ENCODE measurements at places on chromosomes 11 and 22.

- no peak for DNase-seq
Observed at GRCh38 chr11:44320289-44320973, 10.5 kb upstream of the ALX4 start.

GRCh38 chr11:97610854-97611253 lies 1221.0 kb downstream of the JRKL start:
- DNase-seq: no peak

- no peak for DNase-seq
Observed at GRCh38 chr11:133713406-133713805, 131.9 kb downstream of the SPATA19 start.

DNA sequence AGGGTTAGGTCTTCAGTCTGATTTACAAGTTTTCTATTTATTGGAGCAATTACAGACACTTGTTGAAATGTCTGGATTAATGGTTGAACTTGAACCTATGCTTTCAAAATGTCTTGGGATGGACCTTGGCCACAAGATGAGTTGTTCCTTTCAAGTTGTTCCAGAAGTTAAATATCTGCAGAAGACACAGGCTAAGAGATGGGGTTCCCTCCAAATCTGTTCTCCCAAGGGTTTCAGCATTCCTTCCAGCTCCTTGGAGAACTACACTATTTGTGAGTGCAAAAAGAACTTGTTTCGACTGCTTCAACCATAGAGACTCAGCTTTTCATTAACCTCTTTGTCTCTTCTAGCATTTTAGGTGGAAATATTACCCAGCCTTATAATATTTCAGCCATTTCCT lies 189.0 kb upstream of the BLID start:
- no peak for DNase-seq

DNA sequence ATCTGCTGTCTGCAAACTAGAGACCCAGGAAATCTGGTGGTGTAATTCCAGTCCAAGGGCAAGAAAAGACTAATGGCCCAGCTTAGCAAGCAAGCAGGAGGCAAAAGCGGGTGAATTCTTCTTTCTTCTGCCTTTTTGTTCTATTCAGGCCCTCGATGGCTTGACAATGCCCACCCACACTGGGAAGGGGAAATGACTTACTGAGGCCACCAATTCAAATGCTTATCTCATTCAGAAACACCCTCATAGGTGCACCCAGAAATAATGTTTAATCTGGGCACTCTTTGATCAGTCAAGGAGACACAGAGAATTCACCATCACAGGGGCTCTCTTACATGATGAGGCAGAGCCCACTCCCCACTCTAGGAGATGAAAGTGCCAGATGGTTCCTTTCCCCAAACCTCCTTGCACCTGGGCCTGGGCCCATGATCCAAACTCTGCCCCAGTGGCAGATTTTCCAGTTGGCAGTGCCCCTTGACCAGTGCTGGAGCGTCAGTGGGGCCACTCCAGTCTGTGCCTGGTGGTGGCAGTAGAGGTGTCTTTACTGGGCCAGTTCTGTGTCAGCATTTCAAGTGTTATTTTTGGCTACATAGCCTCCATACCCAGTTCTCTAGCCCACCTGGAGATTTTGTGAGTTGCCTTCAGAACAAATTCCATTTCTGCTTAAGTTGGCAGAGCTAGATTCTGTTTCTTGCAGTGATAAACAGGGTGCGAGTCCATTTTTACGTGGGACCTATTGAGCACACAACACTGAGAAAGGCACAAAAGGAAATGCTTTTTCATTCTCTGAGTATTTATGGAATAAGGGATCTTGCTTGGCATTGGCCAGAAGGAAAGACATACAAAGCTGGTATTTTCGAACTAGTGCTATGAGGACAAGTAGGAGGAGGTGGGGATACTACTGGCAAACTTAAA lies 7.5 kb downstream of the ELMOD1 start:
- DNase-seq: peak; percentile 34

GRCh38 chr11:91871791-91872190 lies 352.8 kb upstream of the FAT3 start:
- DNase-seq: no peak

DNA sequence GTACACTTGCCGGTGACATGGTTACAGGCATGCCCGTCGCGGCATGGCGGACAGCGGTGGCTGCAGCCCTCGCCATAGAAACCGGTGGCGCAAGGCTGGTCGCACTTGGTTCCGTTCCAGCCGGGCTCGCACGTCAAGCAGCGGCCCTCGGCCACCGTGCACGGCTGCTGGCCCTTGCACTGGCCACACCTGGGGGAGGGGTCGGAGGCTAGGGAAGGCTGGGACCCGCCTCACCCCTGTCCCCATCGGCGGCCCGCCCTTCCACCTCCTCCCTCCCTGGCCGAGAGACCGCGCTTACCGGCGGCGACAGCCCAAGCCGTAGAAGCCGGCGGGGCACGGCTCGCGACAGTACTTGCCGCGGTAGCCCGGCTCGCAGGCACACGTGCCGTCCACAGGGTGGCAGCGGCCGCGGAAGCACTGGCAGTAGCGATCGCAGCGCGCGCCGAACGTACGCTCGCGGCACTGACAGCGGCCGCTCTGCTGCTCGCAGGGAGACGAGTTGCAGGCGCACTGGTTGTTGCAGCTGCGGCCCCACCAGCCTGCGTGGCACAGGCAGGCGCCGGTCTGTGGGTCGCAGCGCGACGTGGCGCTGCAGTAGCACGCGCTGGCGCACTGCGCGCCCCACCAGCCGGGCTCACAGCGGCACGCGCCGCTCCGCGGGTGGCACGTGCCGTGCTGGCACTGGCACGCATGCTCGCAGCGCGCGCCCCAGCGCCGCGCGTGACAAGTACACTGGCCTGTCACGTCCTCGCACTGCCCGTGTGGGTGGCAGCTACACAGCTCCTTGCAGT lies 6.7 kb downstream of the SCARF2 start:
- peak; percentile 84 for DNase-seq

- no peak for DNase-seq
Observed at GRCh38 chr11:78207532-78208256, 19.0 kb downstream of the USP35 start.

DNA sequence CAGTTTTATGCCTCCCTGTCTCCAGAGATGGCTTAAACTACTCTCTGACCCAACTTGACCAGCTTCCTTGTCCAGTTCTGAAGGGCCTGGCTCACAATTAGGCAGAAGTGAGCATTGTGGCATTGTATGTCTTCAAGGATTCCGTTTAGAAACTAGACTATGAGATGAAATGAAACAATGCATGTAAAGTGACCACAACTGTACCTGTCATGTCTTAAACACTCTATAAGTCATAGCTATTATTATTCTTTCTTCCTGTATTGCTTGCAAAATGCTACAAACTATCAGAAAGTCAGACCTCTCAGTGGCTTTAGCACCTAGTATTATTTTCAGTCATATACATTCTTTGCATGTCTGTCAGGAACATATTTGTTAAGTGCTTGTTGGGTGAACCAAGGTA lies 127.9 kb upstream of the MTMR2 start:
- DNase-seq: no peak

GRCh38 chr22:21837248-21837979 lies 30.0 kb downstream of the MAPK1 start:
- no peak for DNase-seq

GRCh38 chr22:48004936-48005335 lies 1242.5 kb downstream of the TBC1D22A start:
- DNase-seq: no peak

DNA sequence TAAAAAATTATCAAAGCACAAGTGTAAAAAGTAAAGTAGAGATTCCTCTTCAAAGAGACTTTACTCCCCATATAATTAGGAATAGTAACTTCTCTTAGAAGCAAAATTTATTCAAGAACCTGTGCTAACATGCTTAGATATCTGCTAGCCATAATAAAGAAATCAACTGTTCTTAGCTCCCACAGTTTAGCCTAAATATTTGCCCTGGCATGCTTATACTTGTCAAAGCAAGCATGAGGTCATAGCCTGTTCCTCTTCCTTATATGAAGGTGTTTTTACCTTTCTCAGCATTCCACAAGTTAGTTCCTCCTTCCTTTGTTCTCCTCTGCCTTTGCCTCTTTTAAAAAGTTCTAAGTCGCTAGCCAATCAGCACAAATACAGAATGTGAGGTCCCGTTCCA lies 30.3 kb downstream of the RIC3 start:
- DNase-seq: no peak

GRCh38 chr11:69301455-69302401 lies 7.8 kb downstream of the MYEOV start:
- peak; percentile 82 for DNase-seq

DNA sequence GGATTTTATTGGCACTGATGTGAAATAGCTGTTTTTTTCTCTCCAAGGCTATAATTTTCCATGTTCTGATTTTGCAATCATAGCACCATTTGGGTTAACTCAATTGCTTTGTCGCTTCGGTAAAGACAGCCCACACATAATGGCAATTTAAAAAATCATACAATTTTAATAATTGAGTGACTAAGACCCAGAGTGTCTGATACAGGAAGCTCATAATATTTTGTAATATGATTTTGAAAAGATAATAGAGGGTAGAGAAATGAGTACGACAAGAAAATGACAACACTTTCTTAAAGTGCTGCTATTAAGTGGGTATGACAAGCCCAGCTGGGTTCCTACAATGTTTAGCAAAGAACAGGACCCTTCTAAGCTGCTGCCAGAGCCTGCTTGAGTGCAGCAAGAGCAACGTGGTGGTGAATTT lies 439.1 kb downstream of the METTL15 start:
- DNase-seq: no peak

GRCh38 chr22:29907753-29908515 lies 25.0 kb downstream of the MTMR3 start:
- peak; percentile 72 for DNase-seq

- no peak for DNase-seq
Observed at GRCh38 chr22:42970029-42970428, 44.9 kb downstream of the PACSIN2 start.

DNA sequence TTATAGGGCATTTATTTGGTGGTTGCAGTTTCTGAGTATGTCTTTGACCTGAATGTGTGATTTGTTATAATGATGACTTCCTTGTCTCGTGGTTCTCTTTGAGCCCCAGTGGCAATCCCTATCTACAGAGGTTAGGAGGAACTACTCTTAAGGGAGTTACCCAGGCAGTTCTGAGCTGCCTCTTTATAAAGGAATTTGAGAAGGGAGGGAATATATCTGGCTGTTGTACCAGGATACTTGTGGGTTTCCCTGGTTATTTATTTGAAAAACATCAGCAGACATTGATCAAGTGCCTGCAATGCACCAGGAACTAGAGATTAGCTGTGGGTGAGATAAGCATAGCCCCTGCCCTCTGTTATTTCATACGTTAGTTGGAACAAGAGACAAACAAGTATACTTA lies 243.5 kb upstream of the ARHGAP20 start:
- no peak for DNase-seq

DNA sequence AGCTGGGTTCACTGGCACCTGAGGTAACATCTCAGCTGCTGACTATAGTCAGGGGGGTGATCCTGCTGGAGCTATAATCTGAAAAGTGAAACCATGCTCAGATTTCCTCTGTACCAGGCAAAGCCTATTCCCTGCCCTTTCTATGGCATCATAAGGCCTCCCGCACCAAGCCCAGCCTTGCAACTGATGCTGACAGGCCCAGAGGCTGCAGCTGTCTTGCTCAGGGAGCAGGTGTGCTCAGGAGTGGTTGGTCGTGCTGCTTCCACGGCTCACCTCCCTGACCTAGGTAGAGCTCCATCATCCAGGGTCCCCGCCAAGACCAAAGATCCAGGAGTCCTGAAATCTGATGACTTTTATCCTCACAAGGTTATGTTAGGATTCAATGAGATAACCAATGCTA lies 121.7 kb downstream of the FEZ1 start:
- DNase-seq: no peak

DNA sequence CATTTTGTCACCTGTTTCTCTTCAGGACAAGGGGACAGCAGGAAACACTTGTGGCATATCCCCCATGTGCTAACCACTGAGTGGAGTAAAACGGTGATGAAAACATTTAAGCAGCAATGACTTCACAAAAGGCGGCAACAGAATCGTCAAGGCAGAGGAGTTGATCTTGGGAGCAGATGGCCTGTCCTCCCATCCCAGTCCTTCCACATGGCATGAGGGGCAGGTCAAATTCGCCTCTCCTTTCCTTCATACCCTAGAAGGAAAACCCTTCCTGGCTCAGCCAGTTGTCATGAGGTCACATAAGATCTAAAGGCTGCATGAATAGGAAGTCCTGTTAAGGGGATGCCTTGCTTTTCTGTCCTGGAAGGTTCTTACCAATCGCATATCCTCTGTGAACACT lies 169.1 kb downstream of the MAML2 start:
- DNase-seq: no peak

DNA sequence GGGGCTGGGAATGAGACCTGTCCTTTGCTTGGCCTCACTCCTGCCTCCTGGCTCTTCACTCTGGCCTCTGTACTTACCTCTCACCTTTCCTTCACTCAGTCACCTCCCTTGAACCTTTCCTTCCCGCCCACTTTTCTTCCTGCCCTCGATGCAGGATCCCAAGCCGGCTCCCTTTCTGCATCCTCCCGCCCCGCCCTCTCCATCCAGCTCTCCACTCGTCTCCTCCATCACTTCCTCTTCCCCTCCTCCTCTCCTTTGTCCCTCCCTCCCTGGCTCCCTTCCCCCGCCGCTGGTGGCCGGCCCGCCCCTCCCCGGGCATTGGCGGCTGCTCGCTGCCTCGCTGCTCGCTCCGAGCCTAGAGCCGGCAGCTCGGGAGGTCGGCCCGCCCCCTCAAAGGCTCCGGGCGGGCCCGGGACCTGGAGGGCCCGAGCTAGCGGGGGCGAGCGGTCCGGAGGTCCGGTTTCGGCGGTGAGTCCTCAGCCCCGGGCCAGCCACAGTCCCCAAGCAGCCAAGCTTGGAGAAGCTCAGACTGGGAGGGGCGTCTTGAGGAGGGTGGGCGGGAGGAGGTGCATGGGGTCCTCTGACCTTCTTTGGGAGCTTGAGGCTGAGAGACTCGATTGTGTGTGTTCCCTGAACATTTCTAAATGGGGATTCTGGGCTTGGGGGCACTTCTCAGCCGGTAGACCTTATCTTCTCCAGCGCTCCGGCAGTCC lies 13.8 kb downstream of the PHLDB1 start:
- peak; percentile 94 for DNase-seq

DNA sequence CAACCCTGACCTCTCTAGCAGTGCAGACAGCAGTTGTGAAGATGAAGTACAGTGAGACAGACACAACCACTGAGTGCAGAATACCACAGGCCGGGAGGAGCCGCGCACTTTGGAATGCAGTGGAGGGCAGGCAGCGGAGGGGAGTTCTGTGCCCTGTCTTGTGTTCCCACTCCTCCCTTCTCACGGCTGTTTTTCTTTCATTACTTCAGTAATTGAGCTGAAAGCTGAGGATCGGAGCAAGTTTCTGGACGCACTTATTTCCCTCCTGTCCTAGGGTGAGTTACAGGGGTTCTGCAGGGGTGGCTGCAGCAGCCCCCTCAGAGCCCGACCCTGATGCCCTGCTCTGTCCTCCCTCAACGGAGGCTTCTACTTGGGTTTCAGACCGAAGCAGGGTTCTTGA lies 5.6 kb downstream of the CLDN5 start:
- no peak for DNase-seq

- no peak for DNase-seq
Observed at GRCh38 chr22:40039482-40040115, 44.8 kb downstream of the FAM83F start.

DNA sequence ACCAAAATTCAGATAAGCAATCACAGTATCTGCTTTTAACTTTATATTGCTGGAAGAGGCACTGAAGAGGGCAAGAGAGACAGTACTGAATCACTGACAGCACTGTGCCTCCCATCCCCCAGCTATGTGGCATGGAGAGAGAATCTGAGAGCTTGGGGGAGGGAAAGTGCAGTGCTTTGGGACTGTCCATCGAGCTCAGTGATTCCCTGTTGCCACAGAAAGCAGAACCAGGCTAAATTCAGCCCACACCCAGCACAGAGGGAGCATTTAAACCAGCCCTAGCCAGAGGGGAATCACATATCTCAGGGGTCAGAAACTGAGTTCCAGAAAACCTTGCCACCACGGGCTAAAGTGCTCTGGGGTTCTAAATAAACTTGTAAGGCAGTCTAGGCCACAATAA lies 44.3 kb downstream of the KCNQ1 start:
- no peak for DNase-seq
